Activated naive CD4-positive, alpha-beta T cell treated with Interleukin-2 at 50 U/mL for 16 hours (primary cell): ENCODE measurements at places on chromosomes 3 and 15.

- DNase-seq = no peak
Measured at GRCh38 chr3:40623567-40623966, 98.8 kb downstream of the ZNF621 start.

- no peak for DNase-seq
Measured at GRCh38 chr15:66651198-66651597, 50.8 kb upstream of the SMAD6 start.

DNA sequence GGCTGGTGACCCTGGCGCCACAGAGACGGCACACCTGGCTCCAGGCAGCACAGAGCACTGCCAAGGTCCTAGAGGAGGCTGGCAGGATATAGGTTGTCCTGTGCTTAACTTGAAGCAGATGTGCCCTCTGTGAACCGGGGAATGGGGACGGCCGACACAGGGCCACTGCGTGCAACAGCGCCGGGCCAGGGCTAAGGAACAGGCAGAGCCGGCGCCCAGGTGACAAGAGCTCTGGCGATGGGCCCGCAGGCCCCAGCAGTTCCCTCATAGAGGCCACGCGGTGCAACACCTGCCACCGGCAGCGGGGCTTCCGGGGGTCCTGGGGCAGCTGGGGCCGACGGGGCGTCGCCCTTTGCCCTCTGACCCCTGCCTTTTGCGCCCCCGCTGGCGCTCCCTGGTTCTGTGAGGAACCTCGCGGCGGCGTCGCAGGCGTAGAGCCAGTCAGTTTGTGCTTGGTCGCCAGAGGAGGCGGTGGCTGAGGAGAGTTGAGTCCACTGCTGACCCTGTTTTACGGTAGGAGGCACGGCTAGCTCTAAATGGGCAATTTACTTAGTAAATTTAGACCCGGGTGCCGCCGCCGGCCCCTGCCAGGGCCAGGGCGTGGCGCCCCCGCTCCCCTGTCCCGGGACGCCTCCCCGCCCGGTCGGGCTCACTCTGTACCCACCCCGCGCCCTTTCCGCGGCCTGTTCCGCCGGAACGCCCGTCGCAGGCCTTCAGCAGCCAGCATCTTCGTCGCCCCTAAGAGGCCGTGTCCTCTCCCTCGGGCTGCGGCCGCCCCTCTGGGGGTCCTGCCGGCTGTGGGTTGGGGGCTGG is at the start of gene NPAP1:
TSS of gene NPAP1 (plus strand) at position 444 of the 813 bp plus-strand sequence. CDS start at position 537, 93 bp downstream.
- no peak for DNase-seq

- DNase-seq = no peak
Measured at GRCh38 chr15:47806008-47806407, 88.7 kb downstream of the SEMA6D start.

DNA sequence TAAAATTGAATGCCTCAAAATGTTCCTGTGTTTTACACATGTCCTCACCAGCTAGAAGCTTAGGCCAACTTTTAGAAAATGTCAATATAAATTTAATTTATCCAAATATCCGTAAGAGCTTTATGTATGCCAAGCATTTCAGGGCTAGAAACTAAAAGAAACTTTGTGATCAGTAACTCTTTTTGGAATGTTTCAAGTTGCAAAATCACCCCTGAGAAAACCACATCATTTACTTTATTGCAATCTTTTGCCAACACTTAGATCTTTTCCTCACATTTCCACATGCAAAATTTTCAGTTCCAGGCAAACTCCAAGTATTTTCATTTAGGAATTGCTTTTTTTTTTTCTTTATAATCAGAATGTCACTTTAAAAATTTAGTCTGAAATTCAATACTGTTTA is 20.1 kb upstream of the IGF1R start:
- no peak for DNase-seq

DNA sequence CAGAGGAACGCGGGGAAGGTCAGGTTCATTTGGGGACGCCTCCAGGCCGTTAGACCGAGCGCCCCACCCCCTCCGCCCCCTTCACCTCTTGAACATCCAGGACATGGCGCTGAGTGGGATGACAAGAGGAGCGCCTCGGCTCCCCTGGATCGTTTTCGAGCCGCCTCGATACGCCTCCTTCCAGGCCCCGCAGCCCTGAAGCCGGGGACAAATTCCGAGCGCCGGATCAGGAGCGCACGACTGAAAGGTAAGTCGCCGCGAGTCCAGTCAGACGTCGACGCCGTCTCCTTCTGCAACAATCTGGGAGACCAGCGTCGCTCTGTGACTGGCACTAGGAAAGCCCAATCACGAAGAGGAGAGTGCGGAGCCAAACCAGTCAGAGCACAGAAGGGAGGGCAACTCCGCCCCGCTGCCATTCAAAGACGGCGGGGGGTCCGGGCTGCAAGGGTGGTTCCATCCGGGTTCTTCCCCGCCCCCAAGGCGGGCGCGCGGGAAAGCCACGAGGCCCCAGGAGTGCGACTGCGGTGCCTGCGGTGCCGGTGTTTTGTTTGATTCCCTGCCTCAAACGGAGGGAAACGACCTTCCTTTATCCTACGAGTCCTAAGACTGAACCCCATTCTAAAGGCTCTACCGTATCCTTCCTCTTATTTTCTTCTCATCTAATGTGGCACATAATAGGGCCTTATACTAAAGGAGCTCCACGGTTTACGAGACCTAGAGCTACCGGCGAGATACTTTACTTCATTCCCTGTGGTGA is at the start of gene HLTF:
TSS of gene HLTF (minus strand) at position 302 of the 757 bp plus-strand sequence. CDS start at position 105, 197 bp downstream.
- DNase-seq = peak; percentile 92

GRCh38 chr15:40115670-40116093 is 7.0 kb upstream of the BMF start:
- DNase-seq = peak; percentile 47

DNA sequence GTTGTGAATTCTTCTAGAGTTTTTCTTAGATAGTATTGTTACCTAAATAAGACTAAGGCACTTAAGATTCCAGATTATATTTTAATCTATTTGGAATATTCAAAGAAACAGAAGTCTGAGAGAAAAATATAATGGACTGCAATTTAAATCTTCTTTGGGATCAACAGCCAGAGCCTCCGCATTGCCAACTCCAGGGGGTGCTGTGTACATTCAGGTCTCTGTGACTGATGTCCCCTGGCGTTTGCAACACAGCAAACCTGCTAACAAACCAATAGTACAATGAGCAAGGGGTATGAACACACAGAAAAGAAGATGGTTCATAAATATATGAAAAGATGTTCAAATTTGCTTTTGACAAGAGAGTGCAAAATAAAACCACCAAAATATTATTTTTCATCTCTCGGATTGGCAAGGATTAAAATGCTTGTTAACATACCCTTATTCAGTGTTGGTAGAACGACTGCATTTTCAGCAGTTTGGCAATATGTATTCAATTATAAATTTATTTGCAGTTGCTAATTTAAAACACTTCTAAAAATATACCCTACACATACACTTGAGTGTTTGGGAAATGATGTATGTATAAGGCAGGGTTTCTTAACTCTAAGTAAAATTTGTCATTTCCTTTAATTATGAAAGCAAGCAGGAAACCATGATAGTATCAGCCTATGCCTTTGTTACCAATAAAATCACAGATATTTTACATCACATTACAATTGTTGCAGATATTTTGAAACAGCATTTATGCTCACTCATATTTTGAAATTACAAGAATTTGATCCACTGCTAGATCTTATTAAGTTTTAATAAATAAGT is 16.1 kb upstream of the TM4SF1 start:
- peak; percentile 7 for DNase-seq

GRCh38 chr3:51617597-51617996 is 53.5 kb upstream of the TEX264 start:
- DNase-seq = no peak

DNA sequence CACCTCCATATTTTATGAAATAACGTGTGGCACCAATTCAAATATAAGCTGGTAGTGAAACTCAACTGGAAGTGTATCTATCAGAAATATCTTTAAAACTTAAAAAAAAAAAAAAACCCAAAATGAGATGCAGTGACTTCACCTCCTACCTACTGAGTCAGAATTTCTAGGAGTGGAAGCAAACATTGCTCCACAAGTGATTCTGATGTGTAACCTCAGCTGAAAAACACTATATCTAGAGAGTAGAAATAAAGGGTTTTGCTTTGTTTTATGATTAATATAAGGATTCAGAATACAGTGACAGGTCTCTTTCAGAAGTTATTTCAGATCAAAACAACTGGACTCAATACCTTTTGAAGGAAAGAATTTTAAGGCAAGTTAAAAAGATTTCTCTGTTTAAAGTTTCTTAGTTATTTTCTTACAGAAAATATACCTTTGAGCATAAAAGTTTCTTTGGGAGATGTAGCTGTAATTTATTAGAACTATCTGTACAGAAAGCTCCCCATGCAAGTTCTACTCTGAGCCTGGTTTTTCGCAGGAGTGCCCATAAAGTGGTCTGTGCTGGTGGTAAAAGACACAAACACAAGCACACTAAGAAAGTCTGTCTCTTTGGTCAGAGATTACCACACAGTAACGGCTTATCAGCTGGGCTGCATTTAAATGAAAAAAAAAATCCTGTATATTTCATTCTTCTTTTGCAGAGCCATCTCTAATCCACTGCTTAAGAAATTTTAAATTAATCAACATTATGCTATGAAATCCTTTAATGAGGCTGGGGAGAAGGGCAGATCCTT is 59.9 kb upstream of the PPIB start:
- no peak for DNase-seq

- DNase-seq = no peak
Measured at GRCh38 chr3:86996261-86996955, 5.5 kb upstream of the VGLL3 start.

DNA sequence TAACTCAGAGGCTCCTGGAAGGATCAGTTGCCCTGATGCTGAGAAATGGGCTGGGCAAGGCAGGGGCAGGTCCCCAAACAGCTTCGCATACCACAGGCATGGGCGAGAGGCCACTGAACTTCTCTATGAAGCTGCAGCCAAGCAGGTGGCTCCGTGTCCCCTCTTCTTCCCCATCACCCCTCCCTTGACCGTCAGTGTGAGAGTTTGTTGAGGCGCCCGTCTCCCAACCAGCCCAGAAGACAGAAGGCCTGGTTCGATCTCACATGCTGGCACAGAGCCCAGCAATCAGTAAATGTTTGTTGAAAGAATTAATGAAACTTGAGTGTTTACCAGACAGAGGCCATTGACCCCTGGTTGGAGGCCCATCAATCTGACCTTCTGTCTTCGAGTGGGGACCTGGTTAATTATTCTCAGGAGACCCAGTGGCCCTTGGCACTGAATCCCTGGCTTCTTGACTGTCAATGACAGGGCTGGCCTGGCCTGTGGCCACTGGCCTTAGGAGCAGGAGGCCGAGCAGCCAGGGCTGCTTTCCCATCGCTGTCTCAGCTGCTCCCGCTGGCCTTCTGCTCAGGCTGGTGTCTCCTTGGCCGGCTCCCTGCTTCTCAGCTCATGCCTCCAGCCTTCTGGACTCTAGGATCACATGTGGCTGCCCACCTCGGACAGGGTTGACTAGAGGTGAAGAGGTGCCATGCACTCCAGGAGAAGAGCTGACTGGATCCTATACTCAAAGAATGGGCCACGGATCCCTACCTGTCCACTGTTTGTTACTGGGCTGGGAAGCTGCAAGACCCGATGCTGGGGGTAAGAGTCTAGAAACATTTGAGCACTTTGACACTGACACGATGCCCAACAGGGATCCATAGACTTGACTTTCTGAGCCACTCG is 113.4 kb downstream of the ASB7 start:
- no peak for DNase-seq

GRCh38 chr3:114363554-114364202 is 69.8 kb downstream of the TIGIT start:
- DNase-seq = no peak

- DNase-seq = no peak
Measured at GRCh38 chr15:69517052-69517451, 64.4 kb downstream of the RPLP1 start.

DNA sequence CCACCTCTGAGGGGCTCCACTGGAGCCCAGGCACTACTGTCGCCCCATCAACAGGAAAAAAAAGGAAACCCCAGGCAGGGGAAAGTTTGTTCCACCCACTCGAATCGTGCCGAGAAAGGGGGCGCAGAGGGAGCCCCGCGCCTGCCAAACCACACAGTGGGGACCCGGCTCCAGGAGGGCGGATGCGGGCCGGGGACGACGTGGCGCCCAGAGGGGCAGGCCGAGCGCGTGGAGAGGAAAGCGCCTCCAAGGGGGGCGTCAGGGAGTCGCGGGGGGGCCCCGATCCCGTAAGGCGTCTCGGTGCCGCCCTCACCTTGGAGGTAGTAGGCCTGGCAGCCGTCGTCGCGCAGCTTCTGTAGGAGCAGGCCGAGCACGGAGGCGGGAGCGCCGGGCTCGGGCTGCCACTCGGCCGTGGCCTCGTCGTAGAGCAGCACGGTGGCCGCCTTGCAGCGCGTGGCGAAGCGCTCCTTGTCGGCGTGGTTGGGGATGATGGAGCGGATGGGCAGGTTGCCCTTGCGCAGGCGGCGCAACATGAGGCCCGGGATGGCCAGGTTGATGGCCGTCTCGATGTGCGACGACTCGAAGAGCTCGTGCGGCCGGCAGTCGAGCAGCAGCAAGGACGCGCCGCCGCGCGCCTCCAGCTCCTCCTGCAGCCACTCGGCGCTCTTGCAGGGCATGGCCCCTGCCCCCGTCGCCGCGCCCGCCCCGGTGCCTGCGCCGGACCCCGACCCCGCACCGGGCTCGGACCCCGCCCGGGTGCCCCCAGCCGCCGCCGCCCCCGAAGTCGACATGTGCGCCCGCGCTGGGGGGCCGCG is 627 bp downstream of the DUSP7 start:
- DNase-seq = peak; percentile 54

DNA sequence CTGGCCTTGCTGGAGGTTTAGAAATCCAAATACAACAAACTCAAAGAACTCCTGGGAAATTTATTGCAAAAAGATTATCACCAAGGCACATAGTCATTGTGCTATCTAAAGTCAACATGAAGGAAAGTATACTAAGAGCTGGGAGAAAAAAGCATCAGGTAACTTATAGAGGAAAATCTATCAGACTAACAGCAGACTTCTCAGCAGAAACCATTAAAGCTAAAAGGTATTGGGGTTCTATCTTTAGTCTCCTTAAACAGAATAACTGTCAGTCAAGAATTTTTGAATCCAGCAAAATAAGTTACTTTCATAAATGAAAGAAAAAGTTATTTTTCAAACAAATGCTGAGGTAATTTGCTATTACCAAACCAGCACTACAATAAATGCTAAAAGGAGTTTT is 8.0 kb downstream of the OR5K3 start:
- no peak for DNase-seq

GRCh38 chr15:26877831-26878230 is 11.0 kb downstream of the GABRA5 start:
- DNase-seq = no peak

GRCh38 chr15:77869021-77869895 is 208.3 kb downstream of the TBC1D2B start:
- no peak for DNase-seq

GRCh38 chr3:22175947-22176346 is 424.9 kb upstream of the ZNF385D start:
- DNase-seq = no peak

GRCh38 chr3:47803480-47804025 is 615 bp downstream of the DHX30 start:
- DNase-seq = no peak

- no peak for DNase-seq
Measured at GRCh38 chr3:101252945-101253344, 67.4 kb downstream of the IMPG2 start.

- no peak for DNase-seq
Measured at GRCh38 chr3:96466441-96466840, 348.0 kb upstream of the EPHA6 start.

- DNase-seq = no peak
Measured at GRCh38 chr15:93232845-93233244, 143.8 kb upstream of the RGMA start.

- DNase-seq = no peak
Measured at GRCh38 chr3:140748-141330, 55.7 kb upstream of the CHL1 start.

- DNase-seq = no peak
Measured at GRCh38 chr3:20442846-20443245, 256.8 kb upstream of the SGO1 start.
